NCI-H524 (cell line): ENCODE measurements at places on chromosomes 11 and 22.

- no peak for DNase-seq
Measured at GRCh38 chr22:37121887-37122591, 12.5 kb upstream of the TMPRSS6 start.

DNA sequence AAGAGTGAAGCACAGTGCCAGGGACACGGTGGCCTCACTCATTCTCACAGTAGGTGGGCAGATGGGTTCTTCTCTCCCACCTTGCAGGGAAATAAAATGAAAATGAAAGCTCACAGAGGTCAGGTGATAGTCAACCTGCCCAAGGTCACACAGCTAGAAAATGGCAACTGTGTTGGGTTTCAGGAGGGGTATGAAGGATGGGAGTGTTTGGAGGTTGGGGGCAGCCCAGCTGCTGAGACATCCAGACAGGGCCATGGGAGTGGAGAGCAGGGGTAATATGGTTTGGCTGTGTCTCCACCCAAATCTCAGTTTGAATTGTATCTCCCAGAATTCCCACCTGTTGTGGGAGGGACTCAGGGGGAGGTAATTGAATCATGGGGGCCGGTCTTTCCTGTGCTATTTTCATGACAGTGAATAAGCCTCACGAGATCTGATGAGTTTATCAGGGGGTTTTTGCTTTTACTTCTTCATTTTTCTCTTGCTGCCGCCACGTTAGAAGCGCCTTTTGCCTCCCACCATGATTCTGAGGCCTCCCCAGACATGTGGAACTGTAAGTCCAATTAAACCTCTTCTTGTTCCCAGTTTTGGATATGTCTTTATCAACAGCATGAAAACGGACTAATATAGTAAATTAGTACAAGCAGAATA lies 247.0 kb downstream of the TENM4 start:
- DNase-seq, result no peak

- DNase-seq, result no peak
Measured at GRCh38 chr11:17741487-17741886, 6.9 kb downstream of the KCNC1 start.

DNA sequence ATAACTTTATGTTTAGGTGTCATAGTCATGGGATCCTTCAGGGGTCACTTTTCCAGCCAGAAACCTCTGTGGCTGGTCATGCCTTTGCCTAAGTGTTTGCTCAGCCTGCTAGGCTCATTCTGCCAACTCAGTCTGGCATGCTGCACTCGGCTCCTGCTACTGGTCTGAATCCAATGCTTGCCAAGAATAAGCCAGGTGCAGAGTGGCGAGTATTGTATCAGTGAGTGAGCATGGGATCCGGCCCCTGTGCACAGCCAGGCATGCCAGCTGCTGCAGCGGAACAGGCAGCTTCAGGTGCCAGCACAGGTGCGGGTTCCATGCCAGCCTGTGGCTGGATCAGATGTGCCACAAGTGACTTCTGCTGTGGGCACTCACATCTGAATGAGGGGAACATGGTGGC lies 1269.3 kb upstream of the CNTN5 start:
- no peak for DNase-seq

GRCh38 chr11:70743941-70744351 lies 345.6 kb downstream of the CTTN start:
- DNase-seq, result no peak

DNA sequence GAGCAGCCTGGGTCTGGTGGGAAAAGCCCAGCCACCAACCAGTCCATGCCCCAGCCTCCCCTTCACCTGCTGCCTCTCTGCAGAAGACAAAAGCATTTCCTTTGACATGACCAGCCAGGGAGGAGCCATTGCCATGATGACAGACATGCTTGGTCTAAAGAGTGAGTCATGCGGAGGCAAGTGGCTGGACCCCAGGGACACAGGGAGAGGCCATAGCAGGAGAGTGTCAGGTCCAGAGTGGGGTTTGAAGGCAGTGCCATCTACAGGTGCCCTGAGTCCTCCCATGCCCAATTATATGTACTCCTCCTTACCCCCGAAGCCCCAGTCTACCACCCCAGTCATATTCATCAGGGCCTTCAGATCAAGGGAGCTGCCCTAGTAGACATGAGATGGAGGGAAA lies 67.4 kb downstream of the SCN3B start:
- DNase-seq, result no peak

DNA sequence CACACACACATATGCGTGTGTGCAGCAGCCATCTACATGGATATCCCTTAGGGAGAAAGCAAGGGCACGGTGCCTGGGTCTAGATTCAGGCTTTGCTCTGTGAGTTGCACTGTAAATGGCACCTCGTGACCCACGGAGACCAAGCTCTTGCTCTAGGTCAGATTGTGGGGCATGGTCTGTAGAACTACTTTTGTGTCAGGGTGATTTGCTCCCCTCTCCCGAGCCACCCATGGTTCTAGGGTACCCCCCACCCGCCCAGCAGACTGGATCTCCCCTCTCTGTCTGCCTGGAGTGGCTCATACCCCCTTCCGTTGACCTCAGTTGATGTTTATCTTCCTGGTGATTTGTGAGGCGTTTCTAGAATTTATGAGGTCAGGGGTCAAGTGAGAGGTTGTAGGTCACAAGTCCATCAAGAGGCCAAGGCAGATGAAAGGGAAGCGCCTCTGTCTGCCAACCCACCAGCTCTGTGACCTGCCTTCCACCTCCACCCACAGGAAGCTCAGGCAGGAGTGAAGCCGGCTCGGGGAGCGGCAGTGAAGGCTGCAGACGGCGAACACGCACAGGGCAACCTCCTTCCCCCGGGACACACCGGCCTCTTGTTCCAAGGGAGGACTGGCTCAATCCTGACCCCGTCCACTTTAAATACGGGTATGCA lies 76.2 kb upstream of the TTLL12 start:
- DNase-seq, result no peak

- DNase-seq, result no peak
Measured at GRCh38 chr22:45925811-45926351, 51.1 kb downstream of the WNT7B start.

- peak; percentile 78 for DNase-seq
Measured at GRCh38 chr11:35391922-35392688, 27.3 kb downstream of the SLC1A2 start.

- DNase-seq, result no peak
Measured at GRCh38 chr11:1359556-1359955, 30.2 kb upstream of the BRSK2 start.

DNA sequence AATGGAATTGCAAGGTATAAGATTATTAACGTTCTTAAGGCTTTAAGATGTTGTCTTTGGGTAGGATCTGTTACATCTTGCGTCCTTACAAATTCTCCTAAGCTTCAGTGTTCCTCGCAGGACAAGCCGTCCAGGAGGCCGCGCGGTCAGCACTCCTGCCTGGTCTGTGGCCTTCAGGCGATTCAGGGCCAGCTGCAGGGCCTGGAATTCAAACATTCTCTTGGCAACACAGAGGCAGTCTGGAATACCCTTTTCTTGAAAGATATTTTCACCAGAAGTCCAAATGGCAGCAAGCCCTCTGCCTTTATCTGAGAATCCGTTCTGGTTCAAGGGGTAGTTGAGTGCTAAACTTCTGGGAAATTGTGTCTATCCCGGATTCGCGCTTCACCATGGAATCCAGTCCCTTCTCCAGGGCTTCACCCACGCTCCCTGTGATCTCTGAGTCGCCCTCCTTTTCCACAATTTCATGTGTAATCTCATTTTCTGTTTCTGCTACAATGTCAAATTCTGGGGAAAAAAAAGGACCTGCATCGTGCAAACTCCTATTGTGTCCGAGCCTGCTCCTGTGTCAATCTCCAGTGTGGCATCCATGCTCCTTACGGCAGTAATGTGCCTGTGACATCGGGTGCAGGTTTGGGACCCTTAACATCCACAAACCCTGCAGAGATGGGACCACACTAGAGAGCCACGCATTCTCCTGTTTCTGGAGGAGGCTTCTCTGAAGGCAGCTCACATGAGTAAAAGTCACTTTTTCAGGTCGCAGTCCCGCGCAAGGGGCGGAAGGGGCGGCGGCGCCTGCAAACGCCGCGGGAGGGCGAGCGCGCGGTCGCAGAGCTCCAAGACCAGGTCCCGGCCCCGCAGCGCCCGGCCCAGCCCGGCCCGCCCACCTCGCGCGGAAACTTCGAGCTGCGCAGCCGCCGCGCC lies 25.4 kb upstream of the SORL1 start:
- DNase-seq, result no peak

DNA sequence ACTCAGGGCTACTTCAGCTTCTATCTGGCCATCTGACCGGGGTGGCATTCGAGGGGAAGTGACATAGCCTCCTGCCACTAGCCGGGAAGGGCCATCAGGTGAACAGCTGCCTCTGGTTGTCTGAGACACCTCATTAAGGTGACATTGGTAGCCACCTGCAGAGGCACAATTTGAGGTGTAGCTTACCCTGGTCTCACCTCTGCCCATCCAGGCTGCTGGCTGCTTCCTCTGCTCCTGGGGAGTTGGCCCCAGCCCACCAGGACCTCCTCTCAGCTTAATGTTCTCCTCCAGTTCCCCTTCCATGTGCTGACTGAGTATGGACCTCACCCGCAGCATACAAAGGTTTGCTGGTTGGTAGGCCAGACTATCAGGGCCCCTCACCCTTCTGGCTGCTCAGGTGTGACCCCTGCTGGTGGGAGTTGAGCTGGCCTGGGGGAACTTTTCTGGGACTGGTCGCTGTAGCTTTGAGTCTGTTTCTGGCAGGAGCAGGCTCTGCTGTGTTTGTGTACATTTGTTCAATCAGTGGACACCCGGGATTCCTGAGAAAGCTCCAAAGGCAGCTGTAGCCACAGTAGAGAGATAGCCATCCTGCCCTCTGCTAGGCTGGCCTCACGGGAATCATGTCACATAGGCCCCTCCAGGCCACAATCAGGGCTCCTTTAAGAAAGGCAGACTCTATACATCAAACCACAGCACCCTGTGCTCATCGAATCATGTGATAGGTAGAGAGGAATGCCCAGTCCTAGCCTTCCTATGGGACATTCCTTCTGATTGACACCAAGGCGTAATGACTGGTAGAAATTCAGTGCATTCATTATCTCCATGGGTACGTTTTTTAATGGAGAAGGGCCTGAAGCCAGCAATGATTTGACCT lies 295.1 kb upstream of the PLET1 start:
- DNase-seq, result peak; percentile 7

DNA sequence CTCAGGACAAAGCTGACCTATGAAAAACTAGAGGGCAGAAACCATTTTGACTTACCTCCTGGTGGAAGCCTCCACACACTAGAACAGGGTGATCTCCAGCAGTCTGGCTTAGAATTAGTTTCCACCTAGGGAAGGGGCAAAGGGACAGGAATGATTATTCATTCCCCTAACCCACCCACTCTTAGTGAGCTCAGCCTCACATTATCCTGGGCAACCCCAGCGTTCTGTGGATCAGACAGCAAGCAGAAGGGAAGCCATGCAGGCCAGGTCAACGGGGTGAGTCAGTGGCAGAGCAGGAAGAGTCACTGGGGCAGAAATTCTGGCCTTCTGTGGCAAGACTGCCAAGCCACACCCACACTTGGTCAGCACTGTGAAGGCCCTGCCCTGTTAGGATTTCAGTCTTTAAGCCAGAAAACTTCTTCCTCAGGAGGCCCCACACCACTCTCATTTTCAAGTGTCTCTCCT lies 10.5 kb downstream of the NUMA1 start:
- DNase-seq, result no peak

DNA sequence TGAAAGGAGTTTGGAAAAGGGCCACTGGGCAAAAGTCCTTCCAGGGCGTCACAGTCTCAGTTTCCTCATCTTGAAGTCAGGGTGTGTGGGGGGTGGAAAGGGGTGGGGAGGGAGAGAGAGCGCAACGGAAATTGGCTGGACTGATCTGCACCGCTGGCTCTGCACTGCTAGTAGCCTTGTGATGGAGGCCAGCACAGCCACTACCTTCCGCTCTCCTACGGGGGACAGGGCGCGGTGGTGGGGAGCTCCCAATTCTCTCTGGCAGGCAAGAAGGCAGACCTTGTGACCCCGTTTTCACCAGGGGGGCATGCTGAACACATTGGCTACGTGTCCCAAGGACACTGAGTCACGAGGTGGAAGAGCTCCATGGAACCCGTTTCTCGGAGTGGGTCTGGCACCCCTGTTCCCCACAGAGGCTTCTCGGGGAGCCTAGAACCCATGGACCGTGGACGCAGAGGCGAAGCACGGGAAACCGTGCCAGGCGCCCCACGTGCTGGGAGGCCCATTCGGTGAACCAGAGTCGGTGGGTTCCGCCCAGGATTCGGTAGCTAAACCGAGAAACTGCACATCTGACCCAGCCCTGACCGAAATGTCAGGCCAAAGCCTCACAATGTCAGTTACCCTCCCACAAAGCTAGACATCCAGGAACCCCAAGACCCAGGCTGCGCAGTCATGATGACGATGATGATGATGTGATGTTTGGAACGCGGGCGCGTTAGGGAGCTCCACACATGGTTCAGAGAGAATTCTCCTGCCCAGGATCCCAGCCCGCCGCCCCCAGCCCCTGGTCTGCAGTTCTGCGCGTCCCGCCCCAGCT lies 28.3 kb upstream of the WNT11 start:
- DNase-seq, result no peak

- no peak for DNase-seq
Measured at GRCh38 chr11:62543680-62544444, 2.7 kb downstream of the AHNAK start.

DNA sequence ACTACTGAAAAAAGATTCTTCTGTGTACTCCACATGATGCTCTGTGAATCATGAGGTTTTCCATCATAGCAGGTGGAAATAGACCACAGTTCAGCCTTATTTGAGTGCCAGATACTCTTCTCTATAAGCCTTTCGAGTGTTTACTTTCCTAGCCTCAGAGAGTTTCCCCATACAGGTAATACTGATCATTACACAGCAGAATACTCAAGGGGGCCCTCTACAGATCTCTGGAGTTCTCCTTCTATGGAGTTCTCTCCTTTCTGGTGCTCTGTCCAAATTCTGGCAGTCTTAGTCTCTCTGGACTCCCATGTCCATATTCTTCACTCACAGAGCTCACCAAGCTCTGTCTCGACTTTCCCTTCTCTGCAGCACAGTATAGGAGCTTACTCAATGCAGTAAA lies 175.7 kb upstream of the CARD18 start:
- DNase-seq, result peak; percentile 2

GRCh38 chr11:11588891-11589290 lies 32.9 kb downstream of the GALNT18 start:
- DNase-seq, result no peak

GRCh38 chr11:75204012-75204674 lies 36.4 kb upstream of the TPBGL start:
- no peak for DNase-seq

DNA sequence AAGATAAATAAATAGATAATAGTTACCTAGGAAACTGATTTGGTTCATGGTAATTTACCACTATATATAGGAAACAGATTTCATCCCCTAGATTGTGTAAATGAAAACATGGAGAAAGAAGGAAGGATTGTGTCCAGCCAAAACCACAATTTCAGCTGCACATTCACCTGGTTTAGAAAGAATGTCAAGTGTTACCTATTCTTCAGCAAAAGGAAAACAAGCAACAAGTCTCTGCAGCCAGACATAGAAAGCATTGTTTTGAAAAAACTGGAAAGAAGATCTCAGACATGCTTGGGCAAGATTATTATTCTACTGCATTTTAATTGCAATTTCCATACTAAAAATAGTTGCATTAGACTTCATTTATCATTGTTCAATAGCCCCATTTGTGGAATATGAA lies 8.8 kb upstream of the BMAL1 start:
- DNase-seq, result no peak

- DNase-seq, result no peak
Measured at GRCh38 chr11:70788248-70789022, 390.1 kb downstream of the CTTN start.
